ENCODE measurements at places on chromosomes 3 and 15.

DNA sequence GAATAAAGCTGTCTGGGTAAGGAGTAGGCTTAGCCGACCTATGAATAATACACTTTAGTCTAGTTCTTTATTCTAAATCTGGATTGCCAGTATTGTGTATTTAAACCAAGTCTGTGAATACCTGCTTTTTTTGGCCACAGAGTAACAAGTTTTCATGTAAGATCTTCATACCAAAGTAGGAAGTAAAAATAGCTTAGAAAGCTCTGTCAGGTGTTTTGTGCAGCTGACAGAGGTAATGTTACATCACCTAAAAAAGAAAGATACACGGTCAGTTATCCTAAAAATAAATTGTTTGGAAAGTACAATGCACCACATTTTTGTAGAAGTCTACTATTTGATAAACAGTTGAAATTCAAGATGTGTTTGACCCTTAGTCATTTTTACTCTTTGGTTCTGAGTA lies 16.5 kb downstream of the CALML4 start:
- no peak for DNase-seq

GRCh38 chr15:55366981-55367380 lies 41.2 kb downstream of the CCPG1 start:
- DNase-seq: no peak

DNA sequence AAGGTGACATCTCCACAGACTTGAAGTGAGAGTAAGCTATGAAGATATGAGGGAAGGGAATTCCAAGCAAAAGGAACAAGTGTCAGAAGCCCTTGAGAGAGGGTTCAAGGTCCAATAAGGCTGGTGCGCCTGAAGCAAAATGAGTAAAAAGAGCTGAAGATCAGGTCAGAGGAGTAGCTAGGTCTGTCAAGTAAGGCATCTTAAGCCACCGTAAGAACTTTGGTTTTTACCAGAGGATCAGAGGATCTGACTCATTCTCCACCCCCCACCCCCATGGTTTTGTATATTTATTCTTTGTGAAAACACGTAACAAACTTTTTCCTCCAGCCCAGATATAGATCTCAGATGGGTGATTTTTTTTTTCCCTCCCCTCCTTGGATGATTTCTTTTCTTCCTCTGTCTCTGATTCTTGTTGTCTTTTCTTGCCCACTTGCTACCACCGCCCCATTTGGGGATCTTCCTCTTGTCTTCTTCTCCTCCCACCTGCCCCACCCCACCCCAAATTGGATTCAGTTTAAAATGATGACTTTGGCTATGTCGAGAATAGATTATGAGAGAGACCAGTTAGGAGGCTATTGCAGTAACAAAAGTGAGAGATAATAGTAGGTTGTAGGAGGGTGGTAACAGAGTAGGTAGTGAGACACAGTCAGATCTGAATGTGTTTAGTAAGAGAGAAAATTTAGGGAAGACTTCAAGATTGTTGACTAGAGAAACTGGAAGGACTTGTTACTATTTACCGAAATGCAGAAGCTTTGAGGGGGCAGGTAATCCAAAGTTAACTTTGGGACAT lies 6.1 kb downstream of the TRMT10C start:
- no peak for DNase-seq

DNA sequence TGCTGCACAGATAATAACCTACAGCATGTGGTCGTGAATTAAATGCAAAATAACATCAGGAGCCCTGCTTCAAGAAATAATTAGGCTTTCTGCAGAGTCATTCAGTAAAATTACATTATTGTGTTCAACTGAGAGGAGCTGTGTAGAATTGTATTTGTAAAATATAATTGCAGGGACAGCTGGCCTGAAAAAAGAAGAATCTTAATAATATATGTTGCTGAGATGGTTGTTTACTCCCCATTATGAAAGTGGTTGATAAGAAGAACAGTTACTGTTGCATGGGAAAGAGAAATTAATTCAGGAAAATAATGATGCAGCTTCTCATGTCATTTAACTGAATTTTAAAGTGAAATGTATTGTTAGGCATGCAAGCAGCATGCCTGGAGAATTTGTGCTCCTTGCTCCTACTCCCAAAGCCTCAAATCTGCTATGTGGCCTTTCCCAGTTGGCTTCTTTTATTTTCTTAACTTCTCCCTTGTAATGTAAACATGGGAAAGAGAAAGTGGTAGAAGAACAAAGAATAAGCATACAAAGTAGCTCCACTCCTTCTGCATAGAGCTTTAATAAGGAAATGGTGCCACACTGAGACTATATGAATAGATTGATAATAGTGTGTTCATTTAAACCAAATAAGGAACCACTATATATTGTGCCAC lies 100.1 kb downstream of the VGLL3 start:
- no peak for DNase-seq

DNA sequence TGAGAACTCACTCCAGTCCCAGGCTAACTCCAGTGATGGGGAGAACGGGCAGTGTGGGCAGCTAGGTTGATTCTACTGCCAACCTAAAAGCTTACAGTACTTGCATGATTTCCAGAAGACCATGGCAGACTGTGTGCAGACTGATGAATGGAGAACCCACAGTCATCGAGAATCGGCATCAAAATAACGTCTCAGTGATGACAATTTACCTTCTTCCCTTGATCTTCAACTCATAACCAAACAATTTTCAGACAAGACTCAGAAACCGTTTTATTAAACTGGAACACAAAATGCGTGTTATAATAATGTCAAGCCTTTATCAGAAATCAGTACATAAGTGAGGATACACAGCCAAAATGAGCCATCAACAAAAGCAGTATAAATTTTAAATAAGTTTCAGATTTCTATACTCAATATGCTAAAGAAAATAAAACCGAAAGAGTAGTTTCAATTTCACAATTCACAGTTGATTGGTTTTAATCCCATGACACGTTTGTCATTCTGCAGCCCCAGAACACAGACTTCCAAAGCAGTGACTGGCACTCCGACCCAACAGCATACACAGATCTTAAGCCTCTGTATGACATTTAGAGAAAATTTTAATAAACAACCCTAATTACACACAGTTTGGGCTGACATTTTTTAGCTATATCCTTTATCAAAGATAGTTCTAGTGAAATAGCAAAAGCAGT lies 54.5 kb downstream of the ZMAT3 start:
- DNase-seq: no peak

- DNase-seq: no peak
Observed at GRCh38 chr3:129855832-129856419, 37.6 kb downstream of the TMCC1 start.

DNA sequence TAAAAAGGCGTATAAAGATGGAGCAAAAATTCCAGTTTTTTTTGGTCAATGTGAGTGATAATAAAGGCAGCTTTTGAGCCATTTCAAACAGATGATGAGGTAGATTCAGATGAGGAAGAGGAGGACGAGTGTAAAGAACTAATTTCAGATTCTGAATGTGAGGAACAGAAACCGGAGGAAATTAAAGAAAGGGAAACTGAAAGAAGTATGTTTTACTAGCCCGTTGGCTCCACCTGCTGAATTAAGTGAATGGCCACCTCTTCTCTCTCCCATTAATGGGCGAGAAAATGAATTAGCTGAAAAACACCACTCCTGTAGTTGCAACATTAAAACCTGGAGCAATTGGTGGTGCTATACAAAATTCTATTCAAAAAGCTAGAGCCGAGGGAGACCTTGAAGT lies 55.4 kb downstream of the CYP19A1 start:
- DNase-seq: no peak

DNA sequence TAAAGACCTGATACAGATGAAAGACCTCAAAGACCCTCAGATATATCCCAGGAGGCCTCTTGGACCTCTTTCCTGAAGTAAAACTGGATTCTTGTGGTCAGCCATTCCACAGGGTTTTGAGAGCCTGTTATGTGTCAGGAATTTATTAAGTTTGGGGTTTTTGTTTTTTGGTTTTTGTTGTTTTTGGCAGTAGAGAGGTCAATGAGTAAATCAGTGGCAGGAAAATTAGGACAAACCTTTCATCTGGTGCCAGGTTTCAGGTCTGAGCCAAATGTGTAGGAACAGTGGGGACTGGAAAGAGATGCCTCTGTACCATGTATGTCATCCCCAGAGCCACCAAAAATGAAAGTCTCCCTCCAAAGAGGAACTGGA lies 520.4 kb upstream of the MDFIC2 start:
- DNase-seq: no peak

DNA sequence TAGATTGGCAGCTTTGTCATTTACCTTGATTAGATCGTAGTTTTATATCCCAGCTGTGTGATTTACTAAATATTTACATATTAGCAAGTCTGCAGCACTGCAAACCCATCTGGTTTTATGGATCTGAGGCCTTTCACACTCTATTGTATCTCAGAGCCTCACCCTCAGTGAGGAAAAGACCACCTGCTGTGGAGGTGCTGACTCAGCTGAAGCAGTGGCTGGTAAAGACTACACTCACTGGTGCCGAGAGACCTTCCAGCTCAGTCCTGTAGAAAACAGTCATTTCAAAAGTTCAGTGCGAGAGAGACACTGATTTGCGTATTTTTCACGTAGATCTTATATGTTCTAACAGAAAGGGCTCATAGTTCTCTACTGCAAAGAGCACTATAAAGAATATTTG lies 307.8 kb upstream of the TPM1 start:
- no peak for DNase-seq

DNA sequence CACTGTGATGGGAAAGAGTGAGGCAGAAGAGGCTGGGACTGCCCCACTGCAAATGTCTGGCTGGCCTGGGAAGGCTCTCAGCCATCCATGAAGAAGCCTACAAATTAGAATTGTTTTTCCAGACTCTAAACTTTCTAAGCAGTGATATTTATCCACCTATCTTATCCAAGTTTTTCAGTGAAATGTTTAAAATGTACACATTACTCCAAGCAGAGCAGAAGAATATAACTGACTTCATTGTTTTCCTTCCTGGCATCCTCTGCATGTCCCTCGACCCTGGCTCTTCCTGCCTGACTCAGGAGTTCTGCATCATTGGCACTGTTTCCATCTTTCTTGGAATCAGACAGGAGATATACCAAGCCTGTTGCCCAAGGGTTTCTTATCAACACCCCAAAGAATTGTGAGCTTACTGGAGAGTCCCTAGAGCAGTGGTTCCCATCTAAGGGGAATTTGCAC lies 401.5 kb upstream of the PROK2 start:
- no peak for DNase-seq

DNA sequence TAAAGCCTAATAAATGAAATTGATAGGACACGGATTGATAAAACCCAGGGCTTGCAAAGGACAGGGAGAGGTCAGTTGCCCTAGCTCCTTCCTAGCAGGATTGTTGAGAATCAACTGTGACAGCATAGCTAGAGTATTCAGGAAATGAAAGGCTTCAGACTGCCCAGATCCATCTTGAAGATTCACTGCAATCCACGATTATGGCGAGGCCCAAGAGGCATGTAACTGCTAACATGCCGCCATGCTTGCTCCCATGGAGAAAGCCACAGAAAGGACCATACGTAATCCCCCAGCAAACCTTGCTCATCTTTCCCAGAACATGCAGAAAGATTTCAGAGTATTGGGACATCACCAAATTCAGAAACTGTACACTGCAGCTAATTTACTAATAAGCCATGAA lies 41.3 kb downstream of the MYH15 start:
- DNase-seq: no peak

- DNase-seq: no peak
Observed at GRCh38 chr3:12187448-12188327, 29.0 kb upstream of the TIMP4 start.

- DNase-seq: no peak
Observed at GRCh38 chr15:89197503-89197971, 23.8 kb downstream of the RLBP1 start.

DNA sequence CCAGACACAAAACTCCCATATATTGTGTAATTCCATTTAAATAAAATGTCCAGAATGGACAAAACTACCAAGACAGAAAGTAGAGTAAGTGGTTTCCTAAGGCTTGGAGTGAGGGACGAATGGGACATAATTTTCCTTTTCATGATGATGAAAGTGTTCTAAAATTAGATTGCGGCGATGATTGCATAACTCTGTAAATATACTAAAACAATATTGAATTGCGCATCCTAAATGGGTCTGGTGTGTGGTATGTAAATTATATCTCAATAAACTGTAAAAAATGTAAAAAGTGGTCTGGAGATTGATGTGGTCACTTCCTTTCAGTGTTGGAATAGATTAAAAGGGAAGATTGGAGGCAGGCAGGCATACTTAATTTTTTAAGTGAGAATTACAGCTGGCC lies 105.9 kb upstream of the KCNAB1 start:
- no peak for DNase-seq

- no peak for DNase-seq
Observed at GRCh38 chr3:171516765-171517164, 56.6 kb upstream of the TNIK start.

GRCh38 chr3:51141573-51141972 lies 243.5 kb upstream of the MANF start:
- DNase-seq: no peak

GRCh38 chr3:17243621-17244020 lies 358.9 kb downstream of the PLCL2 start:
- no peak for DNase-seq

- DNase-seq: no peak
Observed at GRCh38 chr3:40129981-40130380, 179.5 kb upstream of the EIF1B start.

- DNase-seq: no peak
Observed at GRCh38 chr15:58332676-58333400, 99.0 kb upstream of the LIPC start.

DNA sequence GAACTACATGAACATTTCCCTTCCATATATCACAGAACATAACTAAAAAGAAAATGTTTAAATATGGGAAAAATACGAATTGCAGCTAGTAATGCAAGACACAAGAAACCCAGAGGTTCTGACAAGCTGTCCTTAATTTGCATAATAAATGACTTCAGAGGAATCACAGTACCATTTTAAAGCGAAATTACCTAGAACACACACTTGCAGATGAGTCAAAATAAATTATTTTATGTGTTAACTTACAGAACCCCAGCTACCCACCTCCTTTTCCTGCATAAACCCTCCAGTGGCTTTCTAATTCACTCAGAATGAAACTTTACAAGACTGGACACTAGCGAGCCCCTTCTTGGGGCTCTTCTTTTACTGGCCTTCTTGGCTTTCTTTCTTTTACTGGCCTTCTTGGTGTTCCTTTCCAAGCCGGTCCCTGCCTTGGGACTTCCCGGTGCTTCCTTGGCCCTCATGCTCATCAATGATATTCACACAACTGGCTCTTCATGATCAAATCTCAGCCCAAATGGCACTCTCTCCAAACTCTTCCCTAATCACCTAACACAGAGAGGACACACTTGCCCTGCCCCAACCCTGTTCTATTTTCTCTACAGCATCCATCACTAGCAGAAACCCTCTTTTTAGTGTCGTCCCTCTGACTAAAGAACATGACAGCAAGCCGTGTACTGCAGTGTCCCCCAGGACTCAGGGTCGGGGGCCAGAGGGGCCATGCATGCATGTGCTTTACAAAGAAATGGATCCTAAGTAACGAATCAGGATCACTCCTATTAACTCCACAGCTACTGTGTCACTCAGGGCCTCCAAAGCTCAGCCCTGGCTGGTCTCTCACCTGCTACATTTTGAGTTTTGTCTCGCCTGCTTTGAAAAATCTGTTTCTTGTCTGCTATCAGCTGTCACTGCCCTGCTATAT lies 4.8 kb downstream of the CHSY1 start:
- no peak for DNase-seq
